ENCODE measurements at places on chromosomes 3 and 15. TPM values are rescaled to one million over a fixed set of nuclear protein-coding genes. Genes with fewer than 3 reads are reported as not detected.

Gene ENTPD3
- 3.0 TPM for total RNA-seq

Gene PPP2R3A
- total RNA-seq: 29.7 TPM

Gene MKRN3
- total RNA-seq: 13.5 TPM

Gene ZCWPW2
- total RNA-seq: 4.2 TPM

Gene EMC7
- total RNA-seq: 14.5 TPM

Gene DGKG
- 3.7 TPM for total RNA-seq

Gene SCAP
- 45.7 TPM for total RNA-seq

Gene MYO5A
- 126 TPM for total RNA-seq

Gene AGBL1
- total RNA-seq: 0.98 TPM

Gene VEPH1
- 14.3 TPM for total RNA-seq

Gene SLC22A14
- total RNA-seq: 0.25 TPM
